Stomach (tissue), 19 donors: ENCODE measurements at places on chromosomes 1 and 21.

GRCh38 chr1:179708434-179709195 is 34.5 kb upstream of the FAM163A start:
- no peak for DNase-seq

DNA sequence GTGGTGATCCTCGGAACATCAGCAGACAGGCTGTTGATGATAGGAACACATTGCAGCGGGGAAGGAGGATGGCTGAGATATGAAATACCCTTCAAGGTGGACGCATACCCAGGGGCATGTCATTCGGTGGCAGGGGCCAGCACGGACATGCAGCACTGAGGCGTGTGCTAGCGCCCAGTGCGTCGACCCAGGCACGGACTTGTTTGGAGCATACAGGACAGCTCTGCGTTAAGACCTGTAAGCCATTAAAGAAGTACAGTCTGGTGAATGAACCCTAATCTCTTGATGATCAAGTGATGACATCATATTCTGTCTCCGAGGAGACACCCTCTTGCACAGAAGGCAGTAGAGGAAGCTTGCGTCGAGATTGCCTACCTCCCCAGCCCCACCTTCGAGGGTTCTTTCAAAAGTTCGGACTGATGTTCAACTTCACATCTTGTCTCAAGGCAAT is 63.6 kb upstream of the KIF26B start:
- DNase-seq: no peak

DNA sequence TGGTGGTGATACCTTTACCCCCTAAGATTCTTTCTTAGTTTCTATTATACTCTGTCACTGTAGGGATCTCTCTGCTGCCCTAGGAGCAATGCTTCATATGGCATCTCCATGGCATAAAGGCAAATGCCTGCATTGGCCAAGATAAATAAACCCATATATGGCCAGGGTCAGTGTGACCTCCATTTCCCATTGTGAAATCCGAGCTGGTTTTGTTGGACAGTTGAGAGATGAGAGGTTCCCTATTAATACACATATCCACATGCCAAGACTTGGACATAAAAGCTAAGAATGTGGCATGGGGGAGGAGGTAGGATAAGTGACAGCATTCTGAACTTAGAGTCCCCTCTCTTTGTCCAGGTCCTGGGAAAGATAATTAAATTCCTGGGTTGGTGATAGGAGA is 1.4 kb downstream of the TPM3 start:
- no peak for DNase-seq

- no peak for DNase-seq
Observed at GRCh38 chr21:32445101-32445500, 32.6 kb downstream of the EVA1C start.

DNA sequence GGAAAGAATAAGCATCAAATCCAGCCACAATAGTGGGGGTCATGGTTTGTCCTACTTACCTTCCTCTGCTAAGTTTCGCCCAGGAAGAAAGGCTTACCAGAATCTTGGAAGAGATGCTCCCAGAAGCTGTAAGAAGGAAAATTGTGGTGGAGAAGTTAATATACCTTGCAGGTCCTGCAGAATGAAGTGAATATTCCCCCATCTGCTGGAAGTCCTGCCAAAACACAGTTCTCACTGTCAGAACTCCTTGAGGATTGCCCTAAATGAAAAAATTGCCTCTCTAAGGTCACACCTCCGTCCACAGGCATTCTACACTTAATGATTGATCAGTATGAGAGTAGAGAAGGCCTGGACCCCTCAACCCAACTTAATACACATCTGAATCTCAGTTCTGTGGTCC is 78.4 kb upstream of the RGS21 start:
- DNase-seq: no peak

GRCh38 chr1:186104459-186104858 is 270.6 kb downstream of the TPR start:
- no peak for DNase-seq

GRCh38 chr1:22636927-22637326 is 499 bp downstream of the C1QA start:
- DNase-seq: no peak

DNA sequence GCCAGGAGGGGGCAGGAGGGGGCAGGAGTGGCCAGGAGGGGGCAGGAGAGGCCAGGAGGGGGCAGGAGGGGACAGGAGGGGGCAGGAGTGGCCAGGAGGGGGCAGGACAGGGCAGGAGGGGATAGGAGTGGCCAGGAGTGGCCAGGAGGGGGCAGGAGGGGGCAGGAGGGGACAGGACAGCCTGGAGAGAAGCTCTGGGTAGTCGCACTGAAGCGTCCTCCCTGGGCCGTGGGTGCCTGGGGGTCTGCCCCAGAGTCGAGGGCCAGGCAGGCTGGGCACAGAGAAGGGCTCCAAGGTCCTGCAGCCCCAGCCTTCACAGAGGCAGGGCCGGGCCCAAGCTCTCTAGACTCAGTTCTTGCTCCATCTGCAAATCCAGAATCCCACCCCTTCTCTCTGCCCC is 22.9 kb downstream of the MEGF6 start:
- no peak for DNase-seq

DNA sequence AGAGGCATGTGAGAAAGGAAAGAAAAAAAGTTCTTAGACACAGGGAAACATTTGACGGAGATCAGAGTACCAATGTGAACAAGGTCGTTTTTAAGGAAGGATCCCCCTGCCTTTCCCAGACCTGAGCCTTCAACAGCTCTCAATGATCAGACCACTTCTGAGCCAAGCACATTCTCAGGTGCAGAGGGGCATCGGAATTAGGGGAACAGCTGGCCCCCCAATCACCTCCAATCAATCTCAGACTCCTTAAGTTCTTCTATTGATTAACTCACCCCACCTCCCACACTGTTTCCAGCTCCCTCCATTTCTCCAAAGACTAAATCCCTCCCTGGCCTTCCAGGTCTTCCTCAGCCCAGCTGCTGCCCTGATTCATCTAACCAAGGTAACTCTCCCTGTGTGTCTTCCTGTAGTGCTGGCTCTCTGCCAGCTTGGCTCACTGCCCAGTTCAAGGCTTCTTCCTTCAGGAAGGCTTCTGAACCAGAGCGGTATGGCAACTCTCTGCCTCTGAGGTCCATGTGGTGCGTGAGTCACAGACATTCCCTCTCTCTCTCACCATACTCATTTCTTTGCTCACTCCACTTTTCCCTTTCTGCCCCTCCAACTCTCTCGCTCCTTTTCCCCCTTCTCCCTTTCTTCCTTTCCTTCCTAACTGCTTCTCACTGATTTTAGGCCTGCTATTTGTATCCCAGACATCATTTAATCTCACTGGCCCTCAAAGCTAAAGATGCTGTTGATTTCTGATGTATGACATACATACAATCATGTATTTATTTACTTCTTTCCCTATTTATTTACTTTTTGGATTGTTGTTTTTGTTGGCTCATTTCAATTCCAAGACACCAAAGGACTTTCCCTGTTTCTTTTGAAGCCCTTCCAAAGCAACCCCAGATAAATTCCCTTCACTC is 18.1 kb downstream of the CFAP45 start:
- peak; percentile 89 for DNase-seq

GRCh38 chr1:203439131-203439730 is 36.4 kb upstream of the PRELP start:
- peak; percentile 63 for DNase-seq

- DNase-seq: peak; percentile 91
Observed at GRCh38 chr1:27099135-27099586, 55.8 kb downstream of the SLC9A1 start.

GRCh38 chr1:19351873-19352272 is 39.7 kb downstream of the SLC66A1 start:
- no peak for DNase-seq

GRCh38 chr1:21946836-21947587 is 9.9 kb upstream of the HSPG2 start:
- DNase-seq: peak; percentile 51

- no peak for DNase-seq
Observed at GRCh38 chr1:98001764-98002163, 80.9 kb upstream of the DPYD start.

DNA sequence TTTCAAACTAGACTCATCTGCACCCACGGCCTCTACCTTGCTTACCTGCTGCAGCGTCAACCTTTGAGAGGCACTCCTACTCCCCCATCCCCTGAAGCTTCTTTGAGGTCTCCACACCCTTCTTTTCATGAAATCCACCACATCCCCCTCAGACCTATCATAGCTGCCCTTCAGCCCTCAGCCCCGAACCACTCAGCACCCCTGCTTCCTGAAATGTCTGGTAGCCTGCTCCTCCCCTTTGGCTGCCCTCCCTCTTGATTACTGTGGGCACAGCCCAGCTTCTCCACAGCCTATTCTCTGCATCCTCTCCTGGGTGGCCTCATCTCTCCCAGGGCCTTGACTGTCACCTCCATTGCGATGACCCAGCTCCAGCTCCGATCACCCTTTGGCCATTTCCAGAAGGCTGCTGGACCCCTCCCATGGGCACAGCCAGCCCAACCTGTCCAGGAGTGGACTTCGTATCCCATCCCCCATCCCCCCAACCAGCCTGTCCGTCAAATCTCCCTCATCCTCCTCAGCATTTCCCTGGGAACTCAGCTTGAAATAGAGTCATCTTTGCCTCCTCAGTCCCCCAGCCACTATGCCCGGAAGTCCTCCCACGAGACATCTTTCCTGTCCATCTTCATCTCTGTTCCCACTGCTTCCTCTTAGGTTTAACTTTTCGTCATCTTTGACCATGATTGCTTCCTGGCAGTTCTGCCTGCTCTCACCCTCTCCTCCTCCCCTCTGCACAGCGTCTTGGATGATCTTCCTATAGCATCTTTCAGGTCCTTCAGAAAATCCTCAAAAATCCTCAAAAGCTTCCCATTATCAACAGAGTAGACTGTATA is 6.1 kb upstream of the ADORA1 start:
- no peak for DNase-seq

DNA sequence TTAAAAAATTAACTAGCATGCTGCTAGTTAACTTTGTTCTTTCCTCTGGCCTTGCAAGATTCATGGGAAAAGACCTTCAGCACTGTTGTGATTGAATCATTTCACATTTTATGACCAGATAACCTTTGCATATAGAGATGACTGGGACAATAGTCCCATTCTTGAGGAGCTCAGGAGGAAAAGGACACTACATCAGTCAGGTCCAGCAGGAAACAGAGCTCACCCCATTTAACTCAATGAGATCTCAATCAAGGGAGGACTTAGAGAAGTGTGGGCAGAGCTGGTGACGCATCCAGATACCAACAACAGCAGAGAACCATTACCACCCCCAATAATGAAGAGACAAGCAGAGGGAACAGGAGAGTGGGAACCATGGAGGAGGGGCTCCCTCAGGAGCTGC is 109.4 kb upstream of the GUCA2B start:
- no peak for DNase-seq

- no peak for DNase-seq
Observed at GRCh38 chr1:186519982-186520381, 59.1 kb upstream of the PDC start.

DNA sequence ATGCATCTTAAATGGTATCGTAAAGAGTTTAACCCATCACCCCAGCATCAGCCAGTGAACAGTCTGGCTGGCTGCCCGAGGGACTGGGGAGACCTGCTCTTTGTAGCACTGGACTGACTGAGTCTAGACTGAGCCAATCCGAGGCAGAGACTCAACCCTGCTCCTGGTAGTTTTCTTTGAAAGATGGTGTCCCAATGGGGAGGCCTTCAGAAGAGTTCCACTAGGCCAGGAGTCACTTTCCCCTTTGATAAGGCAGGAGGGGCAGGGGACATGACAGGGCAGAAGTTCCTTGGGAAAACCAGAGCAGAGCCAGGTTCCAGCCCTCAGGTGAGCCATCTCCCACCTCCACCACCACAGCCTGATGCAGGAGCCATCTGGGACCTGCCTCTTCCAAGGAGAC is 203.5 kb downstream of the CAMTA1 start:
- DNase-seq: no peak

GRCh38 chr1:98732985-98733781 is 71.7 kb downstream of the SNX7 start:
- no peak for DNase-seq

DNA sequence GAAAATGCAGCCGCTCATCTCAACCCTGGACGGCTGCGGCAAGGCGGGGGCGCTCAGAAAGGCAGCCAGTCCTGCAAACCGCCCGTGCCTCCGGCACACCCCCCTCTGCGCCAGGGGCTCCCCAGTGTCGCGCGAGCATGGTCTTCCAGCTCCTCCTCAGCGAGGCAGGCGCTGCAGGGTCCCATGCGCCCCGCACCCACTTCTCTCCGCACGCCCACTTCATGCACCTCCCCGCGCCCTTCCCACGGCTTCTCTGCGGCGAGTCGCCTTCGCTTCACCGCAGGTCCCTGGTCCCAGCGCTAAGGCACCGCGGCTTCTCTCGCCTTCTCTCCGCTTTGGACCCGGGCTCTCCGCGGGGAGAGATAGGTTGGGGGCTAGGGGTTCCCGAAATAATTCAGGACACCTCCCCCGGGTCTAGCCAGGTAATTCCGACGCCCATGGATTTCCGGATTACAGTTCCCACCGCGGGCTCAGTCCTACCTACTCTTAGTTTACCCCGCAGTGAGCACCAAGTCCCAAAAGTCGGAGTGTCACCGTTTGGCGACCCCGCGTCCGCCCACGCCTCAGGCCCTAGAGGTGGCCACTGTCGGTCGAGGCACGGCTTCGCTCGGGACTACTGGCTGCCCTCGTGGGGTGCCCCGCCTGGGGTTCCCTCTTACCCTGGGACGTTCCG is 67.5 kb downstream of the SYT2 start:
- peak; percentile 32 for DNase-seq

GRCh38 chr1:212514782-212515181 is 82.1 kb downstream of the NENF start:
- DNase-seq: peak; percentile 82

DNA sequence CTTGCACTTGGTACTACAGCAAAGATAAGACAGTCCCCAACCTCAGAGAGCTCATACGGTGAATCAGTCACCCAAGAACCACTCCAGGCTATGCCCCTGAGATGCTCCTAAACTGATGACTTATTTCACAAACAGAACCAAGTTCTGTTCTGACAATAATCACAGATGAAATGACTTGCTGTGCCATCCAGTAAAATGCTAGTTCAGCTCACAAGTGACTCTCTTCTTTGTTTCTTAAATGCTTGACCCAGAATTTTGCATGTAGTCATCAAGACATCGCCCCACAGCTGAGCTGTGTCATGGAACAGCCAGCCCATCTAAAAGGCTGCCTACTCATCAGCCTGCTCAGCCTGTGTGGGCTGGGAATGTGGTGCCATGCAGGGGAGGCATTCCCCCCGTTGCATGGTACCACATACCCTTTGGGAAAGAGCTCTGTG is 6.1 kb upstream of the SLC19A2 start:
- DNase-seq: no peak

GRCh38 chr1:36094621-36095061 is 5.9 kb downstream of the ADPRS start:
- no peak for DNase-seq
